Vagina (tissue), 2 donors: ENCODE measurements at places on chromosomes 12 and 14.

DNA sequence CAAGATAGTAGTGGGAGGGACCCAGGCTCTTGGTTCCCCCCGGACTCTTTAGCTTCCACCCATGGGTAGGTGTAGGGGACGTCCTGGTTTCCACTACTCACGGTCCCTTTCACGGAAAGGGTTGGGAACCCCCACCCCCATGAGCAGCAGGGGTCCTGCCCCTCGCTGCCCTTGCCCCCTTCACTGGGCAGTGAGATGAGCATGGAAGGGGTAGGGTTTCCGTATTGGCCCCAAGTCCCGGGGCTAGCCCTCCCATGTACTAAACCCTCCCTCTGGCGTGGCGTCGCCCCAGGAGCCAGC lies 12.7 kb downstream of the AGAP2 start:
- no peak for DNase-seq

GRCh38 chr12:97951717-97952116 lies 489.1 kb downstream of the RMST start:
- no peak for DNase-seq

DNA sequence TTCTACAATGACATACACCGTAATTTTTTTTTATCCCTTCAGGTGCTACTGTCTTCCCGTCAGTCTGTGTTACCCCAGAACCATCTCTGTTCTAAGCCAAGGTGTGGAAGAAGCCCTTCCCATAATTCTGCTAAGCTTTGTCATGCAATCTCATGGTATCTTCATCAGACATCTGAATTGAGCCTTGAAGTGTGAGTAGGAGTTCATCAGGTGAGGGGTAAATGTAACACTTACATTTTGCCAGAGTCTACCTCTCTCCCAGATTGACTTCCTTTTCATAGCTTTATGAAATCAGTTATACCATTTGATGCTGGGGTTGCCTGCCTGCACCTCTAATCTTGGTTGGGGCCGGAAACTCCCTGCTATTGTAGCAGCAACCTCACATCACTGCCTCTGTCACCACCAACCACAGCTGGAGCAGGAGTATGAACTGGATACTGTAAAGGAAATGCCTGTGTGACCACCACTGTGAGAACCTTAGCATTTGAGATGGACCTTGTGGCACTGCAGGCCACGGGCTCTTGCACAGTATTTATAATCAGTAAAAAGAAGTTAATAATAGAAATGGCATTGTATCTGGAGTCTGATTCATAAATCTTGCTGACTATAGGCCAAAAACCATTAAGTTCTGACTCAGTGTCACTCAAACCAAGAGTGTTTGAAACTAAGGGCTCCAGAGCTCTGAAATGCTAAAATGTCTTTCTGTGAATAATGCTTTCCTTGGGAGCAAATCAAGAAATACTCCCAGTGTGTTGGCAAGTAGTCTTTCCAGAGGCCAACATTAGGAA lies 58.7 kb upstream of the STK38L start:
- no peak for DNase-seq

- DNase-seq: no peak
Measured at GRCh38 chr12:86254399-86255107, 1.6 kb downstream of the MGAT4C start.

DNA sequence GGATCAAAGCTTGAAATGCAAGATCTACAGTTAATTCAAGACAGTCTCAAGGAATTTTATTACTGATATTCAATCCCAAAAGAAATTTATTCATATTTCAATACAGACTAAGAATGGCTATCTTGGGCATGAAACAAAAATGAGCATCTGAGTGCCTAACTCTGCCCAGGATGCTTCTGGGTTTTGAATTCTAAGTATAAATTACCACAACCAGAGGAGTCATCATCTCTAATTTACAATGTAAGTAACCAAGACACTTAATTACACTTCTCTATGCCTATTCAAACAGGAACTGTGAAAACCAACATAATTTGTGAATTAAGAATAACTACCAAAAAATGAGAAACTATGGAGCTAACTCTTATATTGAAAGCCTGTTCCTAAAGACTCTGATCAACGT lies 14.1 kb downstream of the OSBPL8 start:
- no peak for DNase-seq

DNA sequence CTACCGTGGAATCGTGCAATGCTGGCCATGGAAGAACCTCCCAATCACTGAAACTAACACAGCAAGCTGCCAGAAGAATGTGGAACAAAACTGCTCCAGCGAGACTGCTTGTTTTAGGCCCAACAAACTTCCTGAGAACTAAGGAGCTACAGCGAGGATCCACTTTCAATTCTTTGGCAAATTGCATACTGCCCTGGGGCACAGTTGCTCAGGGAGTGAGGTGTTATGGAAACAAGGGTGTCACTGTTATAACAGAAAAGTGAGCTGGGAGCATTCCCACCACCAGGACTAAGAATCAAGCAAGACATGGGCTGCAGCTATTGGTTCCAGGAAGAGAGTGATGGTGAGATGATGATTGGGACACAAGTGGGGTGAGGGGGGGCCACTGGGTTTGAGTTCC lies 1606.1 kb upstream of the FLRT2 start:
- DNase-seq: no peak

- no peak for DNase-seq
Measured at GRCh38 chr14:29220566-29220965, 454.0 kb downstream of the FOXG1 start.

DNA sequence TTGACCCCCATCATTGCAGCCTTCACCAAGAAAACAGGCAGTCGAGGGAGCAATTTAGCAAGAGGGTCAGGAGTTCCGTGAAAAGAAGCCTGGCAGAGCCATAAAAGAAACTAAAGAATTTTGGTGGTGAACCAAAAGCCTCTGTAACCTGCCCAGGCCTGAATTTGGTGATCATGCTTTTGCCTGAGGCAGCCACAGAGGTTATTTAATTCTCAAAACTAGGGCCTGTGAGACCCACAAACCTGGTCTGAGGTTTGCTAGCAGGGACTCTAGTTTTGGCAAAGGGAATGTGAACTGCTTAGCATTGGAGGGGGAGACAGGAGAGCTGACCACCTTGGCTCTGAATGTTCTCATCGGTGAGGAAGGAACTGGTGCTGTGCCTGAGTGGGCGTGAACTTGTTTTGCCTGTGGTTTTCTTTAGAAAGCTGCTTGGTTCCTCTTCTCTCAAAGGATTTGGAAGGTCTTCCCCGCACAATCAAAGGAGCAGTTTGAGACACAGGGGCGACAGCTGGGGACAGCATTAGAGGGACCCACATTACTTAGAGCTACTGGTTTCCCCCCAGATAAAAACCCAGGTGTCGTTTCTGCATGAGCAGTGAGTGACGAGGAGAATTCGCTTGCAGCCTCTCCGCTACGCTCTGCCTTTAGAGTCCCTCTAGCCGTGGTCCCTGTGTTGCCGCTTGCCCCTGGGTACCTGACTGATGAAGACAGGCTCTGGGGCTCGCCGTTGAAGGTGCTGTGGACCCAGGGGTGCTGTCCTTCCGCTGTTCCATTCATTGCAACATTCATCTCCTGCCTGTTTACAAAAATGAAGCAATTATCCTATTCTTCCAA lies 12.6 kb upstream of the WNT5B start:
- no peak for DNase-seq

DNA sequence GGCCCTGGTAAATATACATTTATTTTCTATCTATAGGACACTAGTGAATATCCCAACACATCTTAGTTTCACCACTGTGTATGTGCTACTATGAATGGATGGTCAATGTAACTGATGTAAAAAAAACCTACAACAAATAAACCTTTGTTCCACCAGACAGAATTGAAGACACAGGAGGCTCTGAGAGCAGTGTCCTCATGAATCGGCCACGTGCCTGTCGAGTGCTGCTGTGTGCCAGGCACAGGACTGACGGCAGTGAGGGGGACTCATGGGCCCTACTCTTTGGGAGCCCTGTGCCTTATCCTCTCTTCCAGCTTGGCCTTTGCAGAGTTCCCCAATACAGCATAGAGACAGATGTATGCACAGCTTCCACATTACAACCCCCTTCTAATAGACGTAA lies 18.2 kb downstream of the CINP start:
- DNase-seq: no peak
